Astrocyte (in vitro differentiated cells and primary cell): ENCODE measurements at places on chromosomes 6 and 20. TPM values are rescaled to one million over a fixed set of nuclear protein-coding genes. Genes with fewer than 3 reads are reported as not detected.

TPBG gene
- 23.7 and 26.0 TPM in 2 replicates for total RNA-seq

DNA sequence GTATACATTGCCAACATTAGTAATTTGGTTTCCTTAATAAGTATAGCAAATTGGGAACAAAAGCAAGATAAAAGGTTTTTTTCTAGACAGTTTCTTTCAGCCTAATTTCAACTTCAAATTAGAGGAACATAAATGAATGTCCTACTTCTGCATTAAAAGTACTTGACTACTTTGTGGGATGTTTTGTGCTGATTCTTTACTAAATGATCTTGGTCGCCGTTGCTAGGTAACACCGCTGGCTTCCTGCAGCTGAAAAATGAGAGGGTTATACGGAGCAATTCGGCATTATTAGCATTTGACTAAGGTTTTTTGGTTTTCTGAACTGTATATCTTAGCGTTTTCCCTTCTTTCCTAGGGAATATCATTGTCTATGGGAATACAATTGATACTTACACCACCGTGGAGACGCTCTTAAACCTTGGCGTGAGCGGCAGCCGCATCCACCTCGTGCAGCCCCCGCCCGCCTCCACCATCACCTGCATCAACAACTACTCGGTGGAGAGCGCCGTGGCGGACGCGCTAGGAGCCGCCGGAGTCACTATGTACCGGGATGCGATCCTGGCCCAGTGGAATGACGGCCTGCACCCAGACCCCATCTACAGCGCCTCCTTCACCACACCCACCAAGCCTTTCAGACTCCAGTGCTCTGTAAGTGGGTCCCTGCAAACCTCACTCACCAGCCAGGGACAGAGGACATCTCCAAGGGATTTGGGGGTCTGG is 90.9 kb upstream of the INSM1 start:
- no peak for DNase-seq
- peaks cover 3% of the 10 kb centered on the region for H3K27me3 ChIP-seq
- no peaks in the 10 kb centered on the region for H3K4me1 ChIP-seq
- H3K27ac ChIP-seq, result no peak overlapping the region

GID8 gene
- total RNA-seq, result 37.1 and 37.3 TPM in 2 replicates

GRCh38 chr6:111485342-111485741 is 2.3 kb upstream of the REV3L start:
- peaks cover 18% of the 10 kb centered on the region for H3K4me1 ChIP-seq
- H3K36me3 ChIP-seq, result no peaks in the 10 kb centered on the region
- no peak for DNase-seq
- H3K4me3 ChIP-seq, result no peak overlapping the region
- no peaks in the 10 kb centered on the region for H3K27me3 ChIP-seq

DNA sequence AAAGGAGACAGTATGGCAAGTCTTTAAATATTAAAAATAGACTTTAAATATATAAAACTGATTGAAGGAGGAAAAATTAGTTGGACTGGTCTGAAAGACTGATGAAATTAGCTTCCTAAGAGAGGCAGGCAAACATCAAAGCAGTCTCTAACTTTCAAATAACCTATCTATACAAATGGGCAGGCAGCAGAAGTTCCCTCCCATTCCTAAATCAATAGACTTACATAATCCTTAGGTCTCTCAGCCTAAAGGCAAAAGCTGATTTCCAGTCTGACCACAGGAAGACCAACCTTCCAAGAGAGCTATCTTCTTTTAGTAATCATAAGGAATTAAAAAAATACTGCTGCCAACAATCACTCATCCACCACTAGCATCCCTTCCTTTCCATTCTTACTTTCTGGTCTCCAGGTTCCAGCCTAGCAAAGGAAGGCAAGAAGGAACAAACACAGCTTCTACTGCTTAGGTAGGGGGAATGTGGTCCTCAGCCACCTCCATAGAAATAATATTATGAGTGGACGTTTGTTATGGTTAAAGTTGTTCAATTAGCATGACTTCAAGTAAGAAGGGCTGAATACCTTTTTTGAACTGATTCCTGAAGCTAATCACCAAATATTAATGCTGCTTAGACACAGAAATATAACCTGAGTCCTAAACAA is 44.1 kb downstream of the SESN1 start:
- H3K4me3 ChIP-seq, result no peak overlapping the region
- H3K36me3 ChIP-seq, result no peaks in the 10 kb centered on the region
- no peak overlapping the region for H3K27ac ChIP-seq
- DNase-seq, result no peak
- no peaks in the 10 kb centered on the region for H3K4me1 ChIP-seq
- no peaks in the 10 kb centered on the region for H3K27me3 ChIP-seq

BTNL2 gene
- not detected in 2 replicates for total RNA-seq

CLPSL2 gene
- not detected in 2 replicates for total RNA-seq

- peaks cover 4% of the 10 kb centered on the region for H3K4me1 ChIP-seq
- H3K27ac ChIP-seq, result no peak overlapping the region
- no peaks in the 10 kb centered on the region for H3K36me3 ChIP-seq
- no peaks in the 10 kb centered on the region for H3K27me3 ChIP-seq
- no peak for DNase-seq
Measured at GRCh38 chr6:167137081-167137480, 14.2 kb downstream of the CCR6 start.

DNA sequence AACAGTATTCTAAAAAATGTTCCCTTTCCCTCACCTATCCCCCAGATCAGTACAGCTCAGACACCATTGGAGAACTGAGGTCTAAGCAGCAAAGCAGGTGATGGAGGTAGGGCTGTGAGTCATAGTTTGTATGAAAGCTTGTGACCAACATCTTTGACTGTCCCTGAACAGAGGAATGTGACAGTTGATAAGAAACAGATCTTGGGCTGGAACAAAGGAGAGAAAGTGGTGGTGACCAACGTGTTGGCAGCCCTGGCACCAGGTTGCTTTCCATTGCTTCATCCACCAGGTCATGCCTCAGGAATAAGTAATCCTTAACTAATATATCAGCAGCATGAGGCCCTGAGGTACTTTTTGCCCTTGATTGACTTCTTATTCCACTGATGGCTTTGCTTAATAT is 19.9 kb upstream of the CRIP3 start:
- H3K27ac ChIP-seq, result no peak overlapping the region
- no peak overlapping the region for H3K4me3 ChIP-seq
- H3K36me3 ChIP-seq, result no peaks in the 10 kb centered on the region
- H3K27me3 ChIP-seq, result no peaks in the 10 kb centered on the region
